SK-MEL-5 (cell line): ENCODE measurements at places on chromosomes 6 and 20. TPM values are rescaled to one million over a fixed set of nuclear protein-coding genes. Genes with fewer than 3 reads are reported as not detected.

SYNGAP1 gene
- total RNA-seq = 0.64 and 0.85 TPM in 2 replicates

ZSWIM1 gene
- total RNA-seq = 11.5 and 13.7 TPM in 2 replicates

SEMG1 gene
- total RNA-seq = not detected in 2 replicates

PI16 gene
- not detected in 2 replicates for total RNA-seq

BPI gene
- not detected in 2 replicates for total RNA-seq

DNA sequence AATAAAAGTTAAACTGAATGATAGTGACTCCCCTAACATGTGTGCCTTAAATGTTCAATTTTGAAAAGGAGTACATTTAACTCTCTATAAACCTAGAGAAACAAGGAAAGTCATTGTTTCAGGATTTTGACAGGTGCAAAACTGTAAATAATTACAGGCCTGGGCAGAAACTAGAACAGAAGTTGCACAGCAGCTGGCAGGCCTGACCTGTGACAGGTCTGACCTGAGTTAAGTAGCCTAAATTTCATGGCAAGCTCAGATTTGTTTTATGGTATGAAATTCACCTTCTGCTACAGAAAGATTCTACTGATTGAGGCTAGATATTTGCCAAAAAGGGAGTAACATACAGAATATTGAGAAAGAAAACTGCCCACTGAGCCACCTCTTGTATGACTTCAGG, 166.1 kb downstream of the CDKAL1 start:
- no peak for DNase-seq

- DNase-seq = peak; percentile 76
These were observed 264.3 kb upstream of the PLN start for GRCh38 chr6:118283766-118284165.

DNA sequence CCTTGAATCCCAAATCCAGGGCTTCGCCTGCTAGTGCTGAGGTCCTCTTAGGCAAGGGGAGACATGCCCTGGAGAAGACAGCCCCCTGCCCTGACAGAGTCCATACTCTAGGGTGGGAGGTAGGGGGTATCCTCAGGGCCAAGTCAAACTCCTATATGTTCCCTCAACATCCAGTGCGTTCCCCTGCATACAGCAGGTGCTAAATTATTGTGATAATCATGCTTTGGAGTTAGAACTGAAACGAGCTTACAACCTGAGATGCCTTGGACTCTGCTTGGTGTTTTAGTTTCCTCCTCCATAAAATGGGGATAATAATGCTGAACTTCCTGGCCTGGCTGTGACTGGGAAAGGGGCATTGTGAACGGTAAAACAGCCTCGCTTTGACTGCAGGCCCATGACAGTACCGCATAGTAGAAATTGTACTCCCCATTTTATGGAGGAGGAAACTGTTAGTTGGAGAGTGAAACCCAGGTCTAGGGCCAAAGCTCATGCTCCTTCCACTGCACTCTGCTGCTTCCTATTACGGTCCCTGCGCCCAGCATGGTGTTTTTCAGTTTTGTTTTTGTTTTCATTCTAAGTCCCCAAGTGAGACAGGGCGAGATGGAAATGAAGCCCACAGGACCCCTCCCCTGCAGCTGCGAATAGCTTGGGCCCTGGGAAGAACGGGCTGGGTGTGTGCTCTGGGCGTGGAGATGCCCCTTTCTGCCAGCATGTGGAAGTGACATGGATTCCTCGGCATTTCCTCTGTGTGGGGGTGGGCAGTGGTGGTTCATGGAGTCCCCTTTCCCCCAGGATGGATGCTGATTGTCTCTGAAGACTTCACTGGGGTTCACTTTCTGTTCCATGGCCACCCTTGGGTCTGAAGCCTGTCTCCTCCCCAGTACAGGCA, 162.5 kb downstream of the VEGFA start:
- DNase-seq = no peak

- DNase-seq = no peak
These were observed 208.6 kb downstream of the MOXD1 start for GRCh38 chr6:132192631-132193030.

DNA sequence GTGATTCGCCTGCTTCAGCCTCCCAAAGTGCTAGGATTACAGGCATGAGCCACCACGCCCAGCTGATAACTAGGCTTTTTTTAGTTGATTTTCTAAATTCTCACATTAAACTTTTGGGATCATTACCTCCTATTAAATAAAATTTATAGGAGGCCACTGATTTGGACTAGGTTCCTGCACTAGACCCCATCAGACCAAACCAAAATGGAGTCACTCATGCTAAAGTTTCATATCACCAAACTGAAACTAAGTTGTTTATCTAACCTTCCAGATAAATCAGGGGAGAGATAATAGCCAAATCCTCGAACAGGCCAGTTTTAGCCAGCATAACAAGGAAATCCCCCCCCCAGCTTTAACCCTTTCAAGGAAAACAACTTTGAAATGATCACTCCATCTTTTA, 98.4 kb upstream of the SLC22A16 start:
- no peak for DNase-seq

DNA sequence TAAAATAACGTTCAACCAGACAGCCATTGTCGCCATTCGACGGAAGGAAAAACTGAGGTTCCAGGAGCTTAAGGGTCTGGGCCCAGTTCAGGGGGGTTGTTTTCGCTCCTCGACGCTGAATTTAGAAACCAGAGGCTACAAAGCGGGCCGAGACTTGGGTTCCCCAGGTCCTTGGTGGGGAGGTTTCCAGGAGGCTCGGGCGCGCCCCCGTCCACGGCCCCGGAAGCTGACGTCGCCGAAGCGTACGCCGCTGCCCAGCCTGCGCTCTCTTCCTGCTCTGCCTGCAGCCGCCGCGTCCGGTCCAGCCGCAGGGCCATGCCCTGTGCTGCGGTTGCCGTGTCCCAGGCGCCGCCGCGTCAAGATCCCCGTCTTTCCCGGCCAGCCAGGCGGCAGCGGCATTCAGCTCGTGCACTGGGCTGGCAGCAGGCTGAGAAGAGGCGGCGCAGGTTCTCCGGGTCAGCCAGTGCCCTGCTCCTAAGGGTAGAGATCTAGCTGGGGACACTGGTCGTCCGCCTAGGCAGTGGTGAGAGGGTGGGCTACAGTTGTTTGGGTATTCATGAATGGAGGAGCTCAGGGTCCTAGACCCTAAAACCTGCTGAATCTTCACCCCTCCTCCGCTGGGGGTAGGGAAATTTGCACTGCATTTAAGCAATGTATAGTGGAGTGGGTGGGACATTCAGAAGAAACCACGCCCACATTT, 901 bp upstream of the TRIM26 start:
- DNase-seq = peak; percentile 68

GRCh38 chr6:166162599-166163342, 4.9 kb downstream of the TBXT start:
- no peak for DNase-seq

GRCh38 chr6:93083337-93084230, 335.8 kb downstream of the EPHA7 start:
- no peak for DNase-seq

GRCh38 chr6:149750136-149750609, 632 bp downstream of the PCMT1 start:
- peak; percentile 69 for DNase-seq

DNA sequence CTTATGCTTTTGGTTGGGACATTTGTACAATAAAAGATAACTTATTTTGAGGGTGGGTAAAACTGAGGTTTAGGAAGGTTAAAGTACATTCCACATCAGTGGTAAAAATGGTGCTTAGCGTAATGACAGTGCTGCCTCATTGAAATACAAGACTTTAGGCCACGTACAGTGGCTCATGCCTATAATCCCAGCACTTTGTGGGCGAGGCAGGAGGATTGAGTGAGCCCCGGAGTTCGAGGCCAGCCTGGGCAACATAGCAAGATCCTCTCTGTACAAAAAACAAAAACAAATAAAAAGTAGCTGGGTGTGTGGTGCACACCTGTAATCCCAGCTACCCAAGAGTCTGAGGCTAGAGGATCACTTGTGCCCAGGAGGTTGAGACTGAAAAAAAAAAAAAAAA, 2.3 kb upstream of the KIAA0319 start:
- no peak for DNase-seq
